HuH-7 (cell line): ENCODE measurements at places on chromosomes 7 and 10.
A peak's percentile ranks its signal among the peaks of the same experiment; 100 is the strongest.

DNA sequence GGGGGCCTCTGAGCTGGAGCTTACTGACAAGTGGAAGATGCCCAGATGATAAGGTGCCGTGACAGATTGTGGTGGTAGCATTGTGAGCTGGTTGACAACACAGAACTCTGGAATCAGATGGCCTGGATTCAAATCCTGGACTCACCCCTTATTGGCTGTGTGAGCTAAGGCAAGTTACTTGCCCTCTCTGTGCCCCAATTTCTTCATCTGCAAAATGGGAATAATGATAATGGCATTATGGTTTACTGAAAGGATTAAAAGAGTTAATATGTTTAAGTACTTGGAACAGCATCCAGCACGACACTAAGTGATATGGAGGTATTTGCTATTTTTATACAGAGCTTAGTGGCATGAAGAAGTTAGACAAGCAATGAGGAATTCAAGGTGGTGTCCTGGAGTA, 465.9 kb upstream of the GALNT17 start:
- DNase-seq, result no peak

GRCh38 chr10:28796606-28797512, 119.5 kb downstream of the BAMBI start:
- DNase-seq, result no peak

- no peak for DNase-seq
Measured at GRCh38 chr10:122326385-122326784, 48.1 kb upstream of the PLEKHA1 start.

- DNase-seq, result no peak
Measured at GRCh38 chr7:65221683-65222082, 152.0 kb upstream of the ZNF92 start.

- DNase-seq, result no peak
Measured at GRCh38 chr7:158834878-158835784, 5.8 kb upstream of the ESYT2 start.

DNA sequence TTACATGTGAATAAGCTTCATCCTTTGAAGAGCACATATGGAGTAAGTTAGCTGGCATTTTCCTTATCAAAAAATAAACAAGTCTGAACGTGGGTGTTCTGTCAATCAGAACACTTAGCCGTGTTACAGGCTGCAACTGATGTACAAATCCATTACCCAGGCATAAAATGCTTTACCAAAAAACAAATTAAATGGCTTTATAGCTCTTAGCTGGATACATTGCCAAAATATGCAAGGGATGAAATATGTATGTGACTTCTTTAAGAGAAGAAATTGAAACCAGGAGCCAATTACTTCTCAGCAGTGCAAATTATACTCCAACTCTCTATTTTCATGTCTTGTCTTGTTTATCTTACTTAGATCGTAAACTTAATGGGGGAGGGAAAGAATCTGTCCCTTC, 214.8 kb downstream of the DGKB start:
- DNase-seq, result peak; percentile 28

DNA sequence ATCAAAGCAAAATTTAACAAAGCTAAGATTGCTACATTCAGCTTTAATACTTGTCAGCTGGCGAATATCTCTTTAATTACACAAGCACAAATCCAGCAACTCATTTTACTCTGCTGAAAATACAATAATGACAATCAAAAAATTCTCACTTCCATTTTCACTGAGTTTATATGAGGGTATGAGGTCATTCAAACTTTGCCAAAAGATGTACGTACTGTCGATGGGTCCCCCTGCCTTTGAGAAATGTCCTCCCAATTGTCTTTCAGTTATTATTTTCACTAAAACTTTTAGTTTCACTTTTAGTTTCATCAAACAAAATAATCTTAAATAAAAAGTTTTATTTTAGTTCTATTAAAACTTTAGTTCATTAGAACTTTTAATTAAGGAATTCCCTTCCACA, 159.5 kb upstream of the WDR11 start:
- no peak for DNase-seq

DNA sequence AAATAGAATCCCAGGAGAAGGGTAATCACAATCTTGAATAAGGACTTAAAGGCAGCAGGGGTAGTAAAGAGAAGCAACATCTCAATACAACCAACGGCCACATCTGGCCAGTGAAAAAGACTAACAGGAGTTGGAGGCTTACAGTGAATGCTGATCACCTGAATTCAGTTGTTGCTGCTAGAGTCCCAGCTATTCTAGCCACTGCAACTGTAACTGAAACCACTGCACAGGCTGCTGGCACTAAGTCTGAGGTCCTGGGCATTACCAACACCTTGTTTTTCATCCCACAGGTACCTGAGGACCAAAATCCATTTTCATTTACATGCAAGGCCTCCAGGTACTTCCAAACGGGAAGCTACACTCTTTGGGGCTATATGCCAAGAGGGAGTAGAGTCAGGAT, 44.4 kb downstream of the TPK1 start:
- no peak for DNase-seq
